Stimulated activated CD8-positive, alpha-beta memory T cell treated with anti-CD3 and anti-CD28 coated beads, Interleukin-4, amount 100 ng/mL, for 1 hour (primary cell): ENCODE measurements at places on chromosomes 4 and X.

GRCh38 chr4:5391492-5391891 is 316.9 kb downstream of the EVC2 start:
- no peak for DNase-seq

GRCh38 chrX:11421805-11422524 is 128.8 kb downstream of the AMELX start:
- no peak for DNase-seq

DNA sequence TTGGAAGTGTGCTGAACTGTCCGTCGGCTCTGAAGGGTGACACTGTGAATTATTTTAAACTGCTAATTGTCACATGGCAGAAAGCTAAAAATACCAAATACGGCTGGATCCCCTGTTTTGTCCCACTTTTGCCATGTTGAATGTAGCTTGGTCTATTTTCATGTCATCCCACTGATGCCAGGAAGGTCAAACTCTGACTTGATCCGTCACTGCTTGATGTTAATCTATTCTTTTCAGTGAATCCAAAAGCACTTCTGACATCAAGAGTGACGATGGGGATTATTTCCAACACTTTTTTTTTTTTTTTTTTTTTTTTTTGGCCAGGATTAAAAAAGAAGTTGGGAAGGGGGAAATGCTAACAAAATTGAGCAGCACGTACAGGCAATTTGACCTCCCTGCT is 734.6 kb upstream of the TENM3 start:
- no peak for DNase-seq

DNA sequence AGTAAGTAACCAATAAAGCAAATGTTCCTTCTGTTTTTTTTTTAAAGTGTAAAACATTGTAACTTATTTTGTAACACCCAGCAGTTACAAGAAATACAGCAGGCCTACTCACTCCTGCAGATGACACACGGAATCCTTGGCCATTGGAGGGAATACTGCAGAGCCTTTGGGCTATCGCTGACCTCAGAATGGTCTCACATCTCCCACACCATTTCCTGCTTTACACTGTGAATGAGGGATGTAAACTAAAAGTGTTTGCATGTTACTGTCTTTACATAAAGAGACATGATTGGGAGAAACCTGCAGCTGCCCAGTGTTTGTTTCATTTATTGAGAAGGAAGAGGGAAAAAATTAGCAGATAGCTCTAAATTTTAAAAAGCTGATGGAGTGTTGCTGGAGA is 64.1 kb downstream of the USP46 start:
- no peak for DNase-seq

- no peak for DNase-seq
Measured at GRCh38 chr4:86757468-86757867, 91.7 kb downstream of the SLC10A6 start.

DNA sequence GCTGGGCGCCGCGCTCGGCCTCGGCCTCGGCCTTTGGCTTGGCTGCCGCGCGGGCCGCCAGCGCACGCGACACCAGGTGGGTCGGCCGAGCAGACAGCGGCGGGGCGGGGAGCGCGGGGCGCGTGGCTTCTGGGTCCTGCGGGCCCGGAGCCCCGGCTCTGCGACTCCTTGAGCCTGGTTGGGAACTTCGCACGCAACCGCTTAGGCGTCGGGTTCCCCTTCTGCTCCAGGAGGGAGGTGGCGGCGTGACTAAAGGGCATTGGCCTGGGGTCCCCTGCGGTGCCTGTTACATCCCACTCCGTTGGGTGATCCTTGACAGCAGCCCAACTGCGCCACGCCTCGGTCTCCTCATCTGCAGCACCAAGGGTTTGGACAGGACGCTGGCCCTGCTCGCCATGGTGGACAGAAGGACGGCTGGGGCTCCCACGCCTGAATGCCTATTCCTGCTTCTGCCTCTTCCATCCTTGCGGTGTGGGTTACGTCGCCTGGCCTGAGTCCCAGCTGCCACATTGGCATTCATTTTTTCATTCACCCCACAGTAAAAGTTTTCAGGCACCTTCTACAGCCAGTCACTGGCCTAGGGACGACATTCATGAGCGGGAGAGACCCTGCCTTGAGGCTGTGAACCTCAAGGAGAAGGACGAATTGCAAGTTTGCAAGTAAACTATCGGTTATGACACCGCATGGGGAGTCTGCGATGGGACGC is 631 bp downstream of the EVC start:
- no peak for DNase-seq

GRCh38 chr4:121877041-121877773 is 6.9 kb upstream of the BBS7 start:
- no peak for DNase-seq

DNA sequence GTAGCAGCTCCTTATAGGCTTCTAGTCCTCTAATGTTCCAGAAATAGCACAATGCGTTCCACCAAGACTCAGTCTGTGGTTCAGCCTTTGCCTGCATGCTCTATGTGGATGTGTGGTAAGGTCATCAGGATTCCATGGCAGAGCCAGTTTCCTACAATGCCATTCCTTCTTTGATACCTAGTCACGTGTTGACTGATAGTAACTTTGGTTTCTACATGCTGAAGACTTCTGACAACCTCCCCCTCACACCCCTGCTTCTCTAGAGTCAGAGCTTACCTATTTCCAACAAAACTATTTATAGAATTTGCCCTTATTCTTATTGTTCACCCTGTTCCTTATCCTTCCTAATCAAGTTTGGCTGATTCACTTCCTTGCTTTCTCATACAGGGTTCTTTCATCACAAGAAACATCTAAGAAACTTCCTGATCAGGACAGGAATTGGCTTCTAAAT is 81.1 kb downstream of the CT47B1 start:
- DNase-seq: no peak

DNA sequence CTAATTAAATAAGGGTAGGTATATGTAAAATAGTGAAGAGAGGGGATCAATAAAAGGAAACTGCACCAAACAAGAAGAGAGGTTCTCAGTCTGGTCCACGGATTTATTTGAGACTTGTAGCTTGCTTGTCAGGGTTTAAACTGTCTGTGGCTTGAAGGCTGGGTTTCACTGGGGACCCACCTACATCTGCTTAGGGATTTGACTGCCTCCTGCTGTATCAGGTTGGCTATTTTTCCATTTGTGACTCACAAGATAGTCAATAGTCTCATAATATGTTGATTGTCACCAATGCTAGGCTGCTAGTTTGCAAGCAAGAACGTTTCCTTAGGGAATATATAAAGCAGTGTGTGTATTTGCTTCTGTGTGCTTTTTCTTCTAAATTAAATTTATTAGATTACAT is 1950.7 kb upstream of the IGFBP7 start:
- DNase-seq: no peak

DNA sequence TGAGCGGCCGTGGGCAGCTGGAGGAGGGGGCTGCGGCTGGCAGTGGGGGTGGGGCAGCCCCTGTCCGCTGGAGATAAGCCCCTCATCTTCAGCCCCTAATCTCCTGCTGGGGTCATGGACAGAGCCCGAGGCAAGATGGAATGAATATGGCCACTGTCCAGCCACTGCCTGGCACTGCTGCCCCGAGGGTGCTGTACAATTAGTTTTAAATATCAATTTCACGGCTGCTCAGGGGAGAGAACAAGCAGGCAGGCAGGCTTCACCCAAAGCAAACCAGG is 64.1 kb upstream of the NKX1-1 start:
- no peak for DNase-seq

DNA sequence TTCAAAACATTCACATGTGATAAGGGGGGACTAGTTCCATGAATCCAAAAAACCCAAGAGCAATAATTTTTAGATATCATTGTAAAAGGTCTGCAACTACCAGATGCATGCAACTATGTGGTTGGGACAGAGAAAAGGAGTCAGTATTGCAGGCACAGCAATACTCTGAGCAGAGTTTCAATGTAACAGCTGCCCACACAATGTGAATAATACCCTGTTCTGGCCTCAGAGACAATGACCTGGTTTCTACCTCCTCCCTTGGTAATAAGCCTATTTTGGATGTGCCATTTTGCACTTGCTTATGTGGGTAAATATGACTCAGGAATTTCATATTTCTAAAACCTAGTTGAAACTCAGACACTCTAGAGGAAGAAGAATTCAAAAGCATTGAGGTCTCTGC is 194.8 kb upstream of the RASGEF1B start:
- DNase-seq: no peak
